Stimulated activated CD8-positive, alpha-beta memory T cell treated with anti-CD3 and anti-CD28 coated beads, Interleukin-7, amount 100 ng/mL, for 1 hour (primary cell): ENCODE measurements at places on chromosomes 5 and 9.

DNA sequence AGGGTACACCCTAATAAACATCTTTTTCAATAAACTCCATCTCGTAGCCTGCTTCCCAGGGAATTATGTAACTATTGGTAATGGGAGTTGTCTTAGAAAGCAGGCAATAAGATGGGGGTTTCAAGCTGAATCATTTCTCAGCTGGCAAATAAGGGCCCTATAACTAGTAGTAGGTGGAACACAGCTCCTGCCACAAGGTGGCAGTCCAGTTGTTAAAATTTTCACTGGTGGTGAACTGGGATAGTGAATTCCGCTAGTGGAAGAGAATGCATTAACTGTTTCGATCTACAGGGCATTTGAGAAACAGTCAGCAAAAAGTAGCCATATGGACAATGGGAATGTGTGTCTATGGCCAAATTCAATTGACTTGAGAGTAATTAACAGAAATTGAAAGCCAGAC, 27.7 kb downstream of the PCDHB15 start:
- no peak for DNase-seq

DNA sequence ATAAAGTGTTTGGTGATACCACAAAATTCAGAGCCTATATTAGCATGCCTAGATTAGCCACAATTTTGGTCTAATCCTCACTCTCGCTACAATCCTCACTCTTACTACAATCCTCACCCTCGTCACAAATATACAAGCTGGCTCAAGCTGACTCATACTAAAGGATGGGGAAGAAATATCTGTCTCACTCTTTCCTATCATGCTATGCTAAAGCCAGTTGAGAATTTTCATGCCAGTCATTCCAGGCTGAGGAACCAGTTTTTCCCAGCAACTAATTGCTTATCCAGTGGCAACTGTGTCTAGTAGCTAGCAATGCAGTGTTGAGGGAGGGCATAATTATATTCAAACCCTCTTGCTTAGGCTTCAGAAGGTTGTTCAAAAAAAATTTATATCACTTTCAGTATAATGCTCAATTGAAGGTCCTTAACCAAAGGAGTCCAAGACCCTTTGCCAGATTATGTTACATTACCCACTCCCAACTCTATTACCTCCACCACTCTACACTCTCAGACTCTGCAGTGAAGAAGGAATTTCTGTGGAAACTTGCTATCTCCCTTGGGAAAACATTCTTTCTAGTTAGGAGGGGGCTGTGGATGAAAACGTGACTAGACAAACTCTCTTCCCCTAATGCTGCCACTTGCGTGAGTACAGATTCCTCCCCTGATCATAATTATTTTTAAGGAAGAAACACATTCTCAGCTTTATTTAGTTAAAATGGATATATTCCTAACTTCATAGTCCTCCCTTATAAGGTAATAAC, 810.3 kb upstream of the ACO1 start:
- no peak for DNase-seq

DNA sequence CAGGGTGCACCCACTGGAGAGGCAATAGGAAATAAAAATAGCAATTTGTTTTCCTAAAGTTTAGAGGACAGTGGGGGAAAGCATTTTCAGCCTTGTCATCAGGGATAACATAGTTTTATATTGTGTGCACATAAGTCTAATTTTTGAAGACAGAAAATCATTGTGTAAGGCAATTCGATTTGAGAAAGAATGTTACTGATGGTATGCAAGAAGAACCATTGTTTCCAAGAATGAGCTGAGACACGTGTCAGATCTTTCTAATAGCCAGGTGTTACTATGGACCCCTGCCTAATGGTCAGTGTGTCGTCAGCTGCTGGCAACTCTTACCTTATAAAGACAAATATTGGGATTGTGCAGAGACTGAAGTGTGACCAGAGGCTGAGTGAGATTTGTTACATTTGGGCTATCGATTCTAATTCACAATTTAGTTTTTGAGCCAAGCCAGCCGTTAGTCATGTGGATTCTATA, 67.1 kb upstream of the PPP2R2B start:
- no peak for DNase-seq

DNA sequence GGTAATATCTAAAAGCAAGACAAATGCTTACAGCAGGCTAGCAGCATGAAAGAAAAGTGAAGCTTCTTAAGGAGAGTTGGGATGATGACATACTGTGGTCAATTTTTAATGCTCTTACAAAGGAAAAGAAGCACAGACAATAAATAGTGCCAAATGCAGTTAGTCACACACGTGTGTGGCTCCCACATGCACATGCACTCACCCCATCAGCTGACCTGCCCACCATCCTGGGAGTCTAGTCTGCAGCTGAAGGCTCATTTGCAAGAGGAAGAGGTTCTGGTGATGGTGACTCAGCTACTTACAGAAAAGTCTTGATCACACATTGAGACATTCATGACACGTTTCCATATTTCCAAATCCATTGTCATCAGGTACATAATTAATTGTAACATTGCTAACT, 129.3 kb downstream of the MRPL36 start:
- no peak for DNase-seq

- DNase-seq, result no peak
Measured at GRCh38 chr9:126879288-126879687, 18.8 kb downstream of the ZBTB34 start.

- DNase-seq, result no peak
Measured at GRCh38 chr9:125932746-125933455, 185.7 kb downstream of the PBX3 start.

GRCh38 chr9:101246691-101247090, 138.1 kb downstream of the BAAT start:
- DNase-seq, result no peak

- DNase-seq, result no peak
Measured at GRCh38 chr5:39765366-39765765, 340.6 kb upstream of the DAB2 start.

DNA sequence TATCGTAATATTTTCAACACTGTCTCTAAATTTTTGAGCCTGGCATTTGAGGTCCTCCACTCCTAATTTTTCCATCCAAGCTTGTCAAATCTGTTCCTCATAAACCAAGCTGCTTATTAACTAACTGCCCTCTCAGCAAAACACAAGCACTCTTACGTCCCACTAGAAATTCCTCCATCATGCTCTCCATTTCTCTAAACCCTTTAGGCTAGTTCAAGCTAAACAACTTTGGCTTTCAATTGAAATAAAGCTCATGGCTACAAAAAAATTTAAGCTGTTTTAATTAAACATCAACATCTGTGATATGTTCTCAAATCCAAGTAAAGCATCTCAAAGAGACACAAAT, 45.7 kb downstream of the RNF145 start:
- no peak for DNase-seq

DNA sequence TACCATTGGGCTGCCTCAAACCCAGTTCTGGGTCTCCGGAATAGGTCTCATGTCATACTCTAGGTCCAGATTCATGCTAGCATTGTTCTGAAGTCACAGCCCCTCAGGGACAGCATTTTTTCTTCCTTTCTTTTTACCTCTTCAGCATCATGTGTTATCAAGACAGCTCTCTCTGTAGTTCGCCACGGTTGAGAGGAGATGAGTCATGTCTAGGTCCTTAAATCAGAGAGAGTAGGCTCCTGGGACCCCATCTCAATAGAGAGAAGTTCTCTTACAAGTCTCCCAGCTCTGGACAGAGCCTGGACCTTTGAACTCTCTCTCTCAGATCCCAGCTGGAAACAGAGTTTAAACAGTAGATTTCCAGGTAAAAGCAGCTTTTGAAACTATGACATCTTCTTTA, 332.4 kb upstream of the CD180 start:
- DNase-seq, result no peak

DNA sequence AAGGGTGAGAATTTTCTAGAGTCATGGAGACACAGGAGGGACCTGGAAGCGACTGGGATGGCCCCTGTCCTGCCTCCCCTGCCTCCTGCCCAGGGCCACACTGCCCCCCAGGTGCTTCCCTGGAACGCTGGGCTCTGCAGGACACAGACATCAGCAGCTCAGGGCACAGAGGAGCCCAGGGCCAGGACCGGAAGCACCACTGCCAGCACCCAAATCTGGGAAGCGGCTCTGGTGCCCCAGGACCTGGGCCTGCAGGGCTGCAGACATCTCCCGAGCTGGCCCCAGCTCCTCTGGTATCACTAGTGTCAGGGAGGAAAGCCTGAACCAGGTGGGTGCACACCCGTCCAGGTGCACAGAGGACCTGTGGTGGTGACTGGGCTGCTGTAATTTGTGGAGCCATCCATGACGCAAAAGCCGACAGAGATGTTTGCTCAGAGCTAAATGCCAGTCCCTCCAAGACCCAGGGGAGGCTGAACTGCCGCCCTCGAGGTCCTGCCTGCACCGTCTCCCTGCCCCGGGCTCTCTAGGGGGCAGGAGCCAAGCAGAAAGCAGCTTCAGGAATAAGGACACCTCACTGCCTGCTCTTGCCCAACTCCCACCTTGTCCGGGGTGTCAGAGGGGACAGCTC, 46.0 kb upstream of the SIMC1 start:
- no peak for DNase-seq

DNA sequence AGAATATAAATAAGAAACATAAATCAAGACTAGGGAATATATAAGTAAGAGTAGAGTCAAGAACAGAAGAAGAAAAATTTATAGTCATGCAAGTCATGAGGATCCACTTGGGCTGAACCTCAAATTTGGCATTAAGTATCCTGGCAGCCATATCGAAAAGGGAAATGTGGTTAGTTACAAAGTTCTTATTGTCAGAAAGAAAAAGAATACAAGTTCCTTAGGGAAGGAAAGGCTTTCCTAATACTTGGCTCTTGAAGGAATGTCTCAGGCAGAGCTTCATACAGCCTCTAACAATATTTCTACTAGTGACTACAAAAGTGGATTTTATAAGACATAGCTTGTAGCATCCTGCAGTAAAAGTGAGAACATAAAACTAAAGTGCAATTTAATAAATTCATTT, 45.4 kb downstream of the TMEM252 start:
- no peak for DNase-seq

DNA sequence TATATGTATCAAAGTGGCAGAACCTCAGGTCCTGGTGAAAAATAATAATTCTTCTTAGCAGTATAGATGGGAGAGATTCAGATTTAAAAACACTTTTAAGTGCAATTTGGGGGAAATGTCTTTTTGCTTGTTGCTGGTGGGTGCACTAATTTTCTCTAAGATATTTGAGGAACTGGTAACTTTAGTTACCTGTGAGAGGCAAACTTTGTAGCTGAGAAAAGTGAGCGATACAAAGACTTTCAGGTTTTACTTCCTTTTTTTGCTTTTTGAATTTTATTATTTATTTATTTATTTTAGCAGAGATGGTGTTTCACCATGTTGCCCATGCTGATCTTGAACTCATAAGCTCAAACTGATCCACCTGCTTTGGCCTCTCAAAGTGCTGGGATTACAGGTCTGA, 303.1 kb upstream of the PTGER4 start:
- no peak for DNase-seq

- no peak for DNase-seq
Measured at GRCh38 chr9:69222970-69223369, 48.9 kb downstream of the TJP2 start.

DNA sequence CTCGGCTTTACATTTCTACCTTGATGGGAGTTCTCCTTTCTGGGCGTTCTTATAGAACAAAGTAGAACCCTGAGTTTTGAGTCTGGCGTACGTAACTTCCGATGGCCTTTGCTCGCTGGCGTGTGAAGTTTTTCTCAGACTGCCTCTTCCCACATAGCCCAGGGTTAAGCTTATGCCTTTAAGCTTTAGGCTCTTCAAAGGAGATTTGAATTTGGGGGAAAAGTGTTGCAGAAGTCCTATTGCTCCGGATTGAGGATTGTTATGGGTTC, 13.7 kb upstream of the FBP2 start:
- DNase-seq, result no peak

DNA sequence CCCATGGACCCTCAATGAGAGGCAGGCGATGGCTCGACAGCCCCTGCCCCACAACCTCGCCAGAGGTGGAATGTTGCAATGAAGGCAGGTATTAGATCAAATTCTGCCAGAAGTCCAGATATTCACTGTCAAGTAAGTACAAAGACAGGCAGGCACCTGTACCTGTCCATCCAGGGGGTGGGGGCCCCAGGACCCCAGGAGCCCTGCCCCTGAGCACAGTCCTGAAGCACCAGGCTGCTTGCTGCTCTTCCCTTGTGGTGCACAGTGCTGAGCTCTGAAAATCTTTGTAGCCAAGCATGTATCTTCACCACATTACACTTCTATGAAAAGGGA, 26.2 kb upstream of the HMCN2 start:
- no peak for DNase-seq

DNA sequence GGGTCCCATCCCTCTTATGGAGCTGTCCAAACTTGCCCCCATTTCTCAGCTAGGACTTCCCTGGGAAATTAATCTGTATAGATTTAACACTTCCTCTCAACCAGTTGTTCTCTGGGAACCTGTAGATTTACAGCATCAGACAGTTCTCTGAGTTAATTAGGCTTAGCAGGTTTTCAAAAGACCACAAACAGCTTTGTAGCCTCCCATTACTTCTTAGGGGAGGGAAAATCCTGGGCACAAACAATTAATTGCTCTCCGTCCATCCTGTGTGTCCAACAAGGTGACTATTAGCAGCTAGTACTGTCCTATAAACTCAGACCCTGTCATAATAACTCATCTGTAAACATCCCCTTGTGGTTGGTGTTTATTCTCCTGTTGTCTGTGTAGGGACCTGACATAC, 197.9 kb downstream of the GOLPH3 start:
- DNase-seq, result no peak

GRCh38 chr5:109253262-109253661, 156.5 kb downstream of the PJA2 start:
- DNase-seq, result no peak

DNA sequence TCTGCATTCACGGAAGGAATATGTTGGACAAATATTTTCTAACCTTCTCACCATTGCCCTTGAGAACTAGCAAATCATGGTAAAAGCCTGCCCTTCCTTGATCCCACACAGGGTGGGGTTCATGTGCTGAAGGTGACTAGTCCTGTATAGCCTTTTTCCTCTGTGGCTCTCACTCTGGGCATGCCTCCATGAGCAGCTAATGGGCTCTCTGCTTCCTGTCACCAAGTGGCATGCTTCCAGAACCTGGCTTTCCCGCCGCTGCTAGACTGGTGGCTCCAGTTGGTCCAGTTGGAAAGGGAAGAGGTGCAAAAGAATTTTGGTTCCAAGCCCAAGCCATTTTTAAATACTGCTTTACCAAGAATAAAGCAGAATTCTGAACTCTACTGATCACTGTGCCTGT, 35.5 kb downstream of the FBXO10 start:
- DNase-seq, result no peak

DNA sequence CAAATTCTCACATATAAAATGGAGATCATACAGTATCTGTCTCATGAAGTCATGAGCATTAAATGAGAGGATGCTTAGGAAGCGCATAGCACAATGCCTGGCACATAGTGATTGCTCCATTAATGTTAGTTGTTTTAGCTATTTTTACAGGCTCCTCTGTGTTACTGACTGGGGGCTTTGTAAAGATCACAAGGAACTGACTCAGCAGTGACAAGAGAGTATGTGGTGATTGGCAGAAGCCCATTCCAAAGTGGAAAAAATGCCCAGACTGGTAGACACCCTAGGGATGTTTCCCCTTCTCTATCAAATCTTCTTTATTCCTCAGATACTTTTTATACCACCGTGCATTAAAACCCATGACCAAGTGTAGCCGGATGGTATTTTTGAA, 33.5 kb downstream of the ABLIM3 start:
- DNase-seq, result no peak
